Neural crest cell (in vitro differentiated cells): ENCODE measurements at places on chromosomes 4 and X. TPM values are rescaled to one million over a fixed set of nuclear protein-coding genes. Genes with fewer than 3 reads are reported as not detected.
A peak's percentile ranks its signal among the peaks of the same experiment; 100 is the strongest.

Gene ARAF
- 55.7 and 56.3 TPM in 2 replicates for total RNA-seq

DNA sequence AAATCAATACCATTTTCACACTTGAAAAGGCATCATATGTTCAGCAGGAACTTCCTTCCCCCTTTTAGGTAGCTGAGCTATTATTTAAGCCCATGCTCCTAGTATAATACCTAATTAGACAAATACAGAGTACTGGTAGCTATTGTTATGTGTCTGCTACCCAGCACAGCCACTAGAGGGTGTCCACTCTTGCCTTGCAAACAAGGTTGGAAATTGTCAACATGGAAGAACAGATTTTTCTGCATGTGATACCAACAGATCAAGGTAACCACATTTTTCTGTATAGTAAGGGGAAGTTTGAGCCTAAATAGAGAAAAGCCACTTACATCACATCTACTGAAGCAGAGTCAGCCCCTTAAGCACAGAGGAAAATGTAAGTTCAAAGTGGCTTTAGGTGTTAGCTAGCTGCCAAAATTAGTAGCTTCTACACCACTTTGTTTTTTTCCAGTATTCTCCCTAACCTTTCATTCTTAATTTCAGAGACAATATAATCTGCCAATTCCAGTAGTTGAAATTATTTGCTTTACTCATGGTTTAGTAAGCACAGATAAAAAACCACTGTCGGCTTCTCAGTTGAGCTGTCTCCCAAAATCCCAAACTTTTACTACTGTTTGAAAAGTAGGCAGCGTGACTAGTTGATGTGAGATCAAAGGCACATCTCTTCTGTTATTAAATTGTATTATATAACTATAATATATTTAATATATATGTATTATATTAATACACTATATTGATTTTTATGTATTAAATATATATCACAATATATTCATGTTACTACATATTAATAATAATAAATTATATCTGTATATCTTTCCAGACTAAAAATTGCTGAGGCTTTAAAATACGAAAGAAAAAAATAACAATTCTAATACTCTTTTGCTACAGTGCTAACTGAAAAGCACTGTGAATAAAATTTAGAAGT is 38.2 kb downstream of the EDNRA start:
- peak; percentile 33 for DNase-seq

DNA sequence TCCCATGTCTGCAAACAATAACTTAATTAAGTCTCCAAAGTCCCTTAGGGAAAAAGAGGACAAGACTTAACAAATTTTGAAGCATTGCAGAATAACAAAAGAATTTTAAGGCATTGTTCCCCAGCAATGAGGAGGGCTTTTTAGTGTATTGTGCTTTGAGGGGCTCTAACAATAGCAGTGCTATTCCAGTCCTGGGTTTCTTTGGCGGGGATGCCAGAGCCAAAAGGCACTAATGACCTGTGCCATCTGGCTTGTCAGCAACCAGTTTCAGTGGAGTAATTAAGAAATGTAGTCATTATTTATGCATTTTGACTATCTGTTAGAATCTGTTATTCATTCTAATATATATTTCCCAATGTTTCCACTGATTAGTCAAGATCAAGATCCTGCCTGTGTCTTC is 575.4 kb downstream of the SPRY1 start:
- DNase-seq: no peak

DNA sequence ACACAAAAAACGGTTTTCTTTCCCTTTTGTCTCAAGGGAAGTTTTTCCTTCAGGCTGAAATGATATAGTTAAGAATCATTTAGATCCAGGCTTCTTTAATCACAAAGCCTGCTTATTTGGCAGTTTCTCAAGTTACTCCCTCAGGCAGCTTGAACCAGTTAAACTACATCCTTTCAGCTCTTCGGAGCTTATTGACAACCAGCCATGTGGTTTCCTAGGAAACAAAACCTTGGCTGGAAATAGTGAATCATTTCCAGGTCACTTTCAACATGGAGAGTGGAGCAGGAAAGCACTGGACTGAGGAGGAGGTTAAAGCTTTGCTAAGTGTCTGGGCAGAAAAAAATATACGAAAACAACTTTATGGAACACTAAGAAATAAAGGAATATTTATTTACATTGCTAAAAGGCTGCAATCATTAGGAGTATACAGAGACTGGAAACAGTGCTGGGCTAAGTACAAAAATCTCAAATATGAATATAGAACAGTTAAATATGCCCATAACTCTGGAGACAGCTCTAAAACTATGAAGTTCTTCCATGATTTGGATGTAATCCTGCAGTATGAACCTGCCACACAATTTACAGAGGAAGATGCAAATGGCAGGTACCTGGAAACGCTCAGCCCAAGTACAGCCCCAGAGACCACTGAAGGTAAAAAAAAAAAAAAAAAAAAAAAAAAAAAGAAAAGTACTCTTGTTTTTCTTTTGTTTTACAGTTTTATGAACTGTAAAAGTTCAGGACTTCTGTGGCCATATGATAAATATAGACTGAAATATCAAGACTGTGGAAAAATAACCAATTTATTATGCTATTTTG is 23.2 kb upstream of the AASDH start:
- no peak for DNase-seq

Gene KCNE5
- total RNA-seq: 1.9 TPM in 2 replicates

Gene KCND1
- total RNA-seq: 1.2 TPM in 2 replicates

Gene MAGEC1
- total RNA-seq: not detected in 2 replicates

Gene BANK1
- 0.11 and 0.44 TPM in 2 replicates for total RNA-seq

- DNase-seq: no peak
Measured at GRCh38 chr4:82261084-82261483, 112.7 kb downstream of the HNRNPD start.

Gene CHRNA9
- total RNA-seq: not detected in 2 replicates

DNA sequence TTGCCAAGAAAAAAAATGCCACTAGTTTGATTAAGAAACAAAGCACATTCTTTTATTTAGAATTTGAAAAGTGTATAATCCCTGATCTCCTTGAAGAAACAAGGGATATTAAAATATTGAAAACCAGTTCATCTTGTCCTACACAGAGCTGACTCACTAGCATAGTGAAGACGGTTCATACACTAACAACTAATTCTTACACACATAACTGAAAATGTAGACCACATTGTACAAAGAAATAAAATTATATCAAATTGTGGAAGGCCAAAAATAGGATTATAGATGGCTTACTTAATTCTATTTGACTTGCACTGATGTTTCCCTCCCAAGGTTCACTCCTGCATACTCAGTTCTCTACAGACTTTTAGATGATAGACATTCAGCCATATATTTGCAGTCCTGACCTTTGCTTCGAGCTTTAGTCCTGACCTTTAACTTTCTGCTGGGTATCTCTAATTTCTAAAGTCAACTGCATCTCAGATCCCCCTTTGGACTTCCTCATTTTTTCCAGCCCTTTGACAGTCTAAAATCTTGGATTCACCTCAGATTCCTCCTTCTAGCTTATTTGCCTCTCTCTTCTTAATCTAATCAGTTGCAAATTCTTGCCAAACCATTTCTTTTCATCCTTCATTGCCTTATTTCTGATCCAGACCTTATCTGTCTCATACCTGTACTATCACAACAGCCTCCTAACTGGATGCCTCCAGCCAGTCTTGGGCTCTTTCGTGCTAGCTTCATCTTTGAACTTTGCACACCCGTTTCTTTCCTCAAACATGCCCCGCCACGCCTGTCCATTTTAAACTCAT is 4.5 kb upstream of the WWC2 start:
- DNase-seq: no peak

Gene GPR82
- not detected in 2 replicates for total RNA-seq

DNA sequence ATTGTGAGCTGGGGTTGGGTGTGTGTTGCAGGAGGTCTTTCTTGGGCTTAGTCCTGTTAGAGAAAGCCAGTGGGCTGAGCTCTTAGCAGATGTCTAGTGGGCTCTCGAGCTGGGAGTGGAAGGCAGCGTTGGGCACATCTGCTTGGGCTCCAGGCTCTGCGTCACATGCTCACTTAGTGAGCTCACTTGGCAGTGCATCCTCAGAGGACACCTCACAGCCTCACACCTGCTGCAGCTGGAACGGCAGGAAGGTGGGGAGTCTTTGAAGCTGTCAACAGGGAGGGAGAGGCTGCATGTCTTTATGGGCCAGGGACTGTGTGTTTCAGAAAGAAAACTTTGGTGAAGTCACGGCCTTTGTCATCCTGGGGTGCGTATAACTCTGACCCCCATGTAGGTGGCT is 82.2 kb downstream of the PSAPL1 start:
- no peak for DNase-seq

DNA sequence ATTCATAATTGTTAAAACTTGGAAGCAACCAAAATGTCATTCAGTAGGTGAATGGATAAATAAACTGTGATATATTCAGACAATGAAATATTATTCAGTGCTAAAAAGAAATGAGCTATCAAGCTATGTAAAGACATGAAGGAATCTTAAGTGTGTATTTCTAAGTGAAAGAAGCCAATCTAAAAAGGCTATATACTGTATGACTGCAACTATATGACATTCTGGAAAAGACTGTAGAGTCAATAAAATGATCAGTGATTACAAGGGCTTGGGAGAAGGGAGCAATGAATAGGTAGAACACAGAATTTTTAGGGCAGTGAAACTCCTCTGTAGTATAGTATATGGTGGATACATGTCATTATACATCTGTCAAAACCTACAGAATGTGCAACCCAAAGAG is 139.9 kb downstream of the FRYL start:
- DNase-seq: no peak

DNA sequence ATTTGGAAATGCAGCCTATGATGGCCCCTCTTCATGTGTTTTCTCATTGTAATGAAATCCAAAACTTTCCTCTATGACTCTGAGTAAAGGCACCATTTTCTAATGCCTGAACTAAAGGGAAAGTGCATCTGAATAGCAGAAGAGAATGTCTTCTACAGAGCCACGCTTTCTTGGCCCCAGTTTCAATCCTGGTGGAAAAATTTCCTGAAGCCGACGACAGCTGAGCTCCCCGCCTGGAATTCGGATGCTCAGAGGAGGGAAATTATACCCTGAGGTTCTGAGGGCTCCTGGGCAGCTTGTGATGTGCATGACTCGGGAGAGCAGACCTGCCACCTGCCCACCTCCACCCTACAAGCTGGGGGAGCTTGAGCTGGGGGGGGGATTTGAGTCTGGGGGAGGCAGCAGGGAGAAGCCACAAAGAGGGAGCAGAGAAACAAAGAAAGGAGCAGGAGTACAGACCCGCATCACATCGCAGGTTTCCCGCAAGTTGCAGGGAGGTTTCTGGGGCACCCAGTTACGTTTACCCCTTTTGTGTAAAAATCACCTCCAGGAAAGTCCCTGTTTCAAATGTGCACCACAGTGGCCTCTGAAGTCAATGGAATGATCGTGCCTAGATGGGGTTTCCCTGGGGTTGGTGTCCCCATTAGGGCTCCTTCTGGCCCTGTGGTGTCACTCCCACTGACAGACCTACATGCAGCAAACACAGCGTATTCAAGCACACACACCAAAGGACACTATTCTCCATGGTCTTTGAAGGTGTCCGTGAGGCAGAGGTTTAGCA is 145.6 kb upstream of the RBPJ start:
- no peak for DNase-seq

Gene LINC00632
- 243 and 314 TPM in 2 replicates for total RNA-seq

Gene GPC4
- 21.1 and 22.3 TPM in 2 replicates for total RNA-seq

GRCh38 chrX:32749070-32749469 is 462.3 kb downstream of the DMD start:
- DNase-seq: no peak

GRCh38 chr4:88690355-88690754 is 7.3 kb downstream of the NAP1L5 start:
- DNase-seq: no peak

Gene NSUN7
- 4.4 and 4.7 TPM in 2 replicates for total RNA-seq

Gene PABPC4L
- 4.3 and 4.6 TPM in 2 replicates for total RNA-seq
